ENCODE measurements at places on chromosomes 7 and 10. TPM values are rescaled to one million over a fixed set of nuclear protein-coding genes. Genes with fewer than 3 reads are reported as not detected.

DNA sequence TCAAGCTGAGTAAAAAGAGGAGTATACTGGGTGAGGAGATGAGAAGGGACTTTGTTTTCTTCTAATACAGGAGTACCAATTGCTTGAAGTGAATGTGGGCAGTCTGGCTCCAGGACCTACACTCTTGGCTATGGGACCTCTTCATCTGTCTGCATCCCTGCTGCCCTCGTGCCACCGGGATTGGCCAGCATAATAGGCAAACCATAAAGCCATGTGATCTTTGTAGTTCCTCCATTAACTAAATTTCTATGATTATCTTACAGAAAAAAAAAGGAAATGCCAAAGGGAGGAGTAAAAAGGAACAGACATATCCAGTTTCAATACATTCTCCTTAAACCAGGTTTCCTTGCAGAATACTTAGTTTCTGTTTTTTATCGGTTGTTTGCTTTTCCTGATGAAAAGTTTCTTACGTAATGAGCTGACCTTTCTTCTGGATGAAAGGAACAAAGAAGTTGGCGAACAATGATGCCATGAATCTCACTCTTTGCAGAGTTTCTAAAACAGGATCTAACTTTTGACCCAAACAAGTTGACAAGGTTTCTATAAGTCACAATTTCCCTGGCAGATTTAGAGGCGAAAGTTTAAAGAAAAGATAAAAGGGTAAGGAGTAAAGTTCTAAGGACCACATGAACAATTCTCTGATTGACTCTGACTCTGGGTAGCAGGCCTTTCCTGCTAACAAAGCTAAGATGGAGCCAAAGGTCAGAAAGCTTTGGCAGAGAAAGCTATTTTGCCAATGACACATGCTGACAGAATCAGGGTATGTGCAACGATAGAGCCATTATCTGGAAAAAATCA is 54.1 kb downstream of the LAMB1 start:
- no peak for DNase-seq

DNA sequence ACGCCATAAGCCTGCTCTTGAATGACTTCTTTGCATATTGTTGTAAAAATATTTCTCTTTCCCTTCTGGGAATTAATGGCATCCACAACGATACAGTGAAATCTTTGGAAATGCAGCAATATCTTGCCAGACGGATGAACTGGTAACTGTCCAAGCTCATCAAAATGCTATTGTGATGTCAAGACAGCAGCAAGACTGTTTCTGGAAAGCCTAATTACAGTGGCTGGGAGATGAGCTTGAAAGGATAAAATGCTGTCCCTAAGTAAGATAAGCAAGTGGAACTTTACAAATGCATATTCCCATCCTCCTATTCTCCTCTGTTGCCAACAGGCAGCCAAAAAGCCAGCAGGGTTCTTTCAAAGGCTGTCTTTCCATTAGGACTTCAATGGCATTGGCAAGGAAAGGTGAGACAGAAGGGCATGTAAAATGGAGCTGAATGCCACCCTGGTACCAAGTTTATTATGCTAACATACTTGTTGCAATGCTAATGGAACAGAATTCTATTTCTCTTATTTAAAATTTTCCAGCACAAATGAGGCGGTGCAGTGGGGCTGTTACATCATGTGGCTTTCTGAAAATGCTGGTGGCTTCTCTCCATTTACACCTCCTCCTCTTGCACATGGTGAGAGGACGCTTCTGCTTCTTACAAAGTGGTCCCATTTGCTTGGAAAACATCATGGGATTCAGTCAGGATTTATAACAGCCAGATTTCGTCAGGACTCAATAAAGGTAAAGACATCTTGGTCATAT is 178.3 kb upstream of the PTER start:
- no peak for DNase-seq

- DNase-seq, result no peak
These were observed 220.5 kb downstream of the CDK14 start for GRCh38 chr7:90816511-90817142.

DNA sequence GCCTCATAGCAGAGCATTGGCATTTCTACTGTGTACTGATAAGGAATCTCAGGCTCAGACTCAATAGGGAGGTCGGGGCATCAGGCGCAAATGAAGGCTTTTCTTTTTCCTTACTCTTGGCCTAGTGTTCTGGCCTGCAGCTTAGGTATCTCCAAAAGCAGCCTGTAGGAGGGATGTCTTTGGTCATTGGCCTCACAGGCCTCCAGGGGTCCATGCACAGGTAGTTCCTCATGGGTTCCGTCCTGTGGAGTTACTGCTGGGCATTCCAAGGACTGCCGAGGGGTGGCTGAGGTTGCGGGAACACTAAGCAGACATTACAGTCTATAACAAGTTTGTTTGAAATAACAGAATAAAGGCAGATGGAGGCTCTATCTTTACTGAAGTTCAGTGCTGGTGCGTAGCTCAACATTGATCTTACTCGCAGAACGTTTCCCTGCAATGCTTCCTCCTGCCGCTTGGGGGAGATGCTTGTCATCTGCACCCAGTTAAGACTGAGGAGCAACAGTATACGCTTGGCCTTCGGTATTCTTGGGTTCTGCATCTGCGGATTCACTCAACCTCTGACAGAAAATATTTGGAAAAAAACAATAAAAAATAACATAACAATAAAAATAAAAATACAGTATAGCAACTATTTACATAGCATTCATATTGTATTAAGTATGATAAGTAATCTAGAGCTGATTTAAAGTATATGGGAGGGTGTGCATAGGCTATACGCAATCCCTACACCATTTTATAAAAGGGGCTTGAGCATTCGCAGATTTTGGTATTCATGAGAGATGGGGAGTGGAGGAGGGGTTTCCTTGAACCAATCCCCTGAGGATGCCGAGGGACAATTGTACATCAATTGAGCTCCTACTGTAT is 58.9 kb downstream of the SH2D4B start:
- DNase-seq, result no peak

- no peak for DNase-seq
These were observed 617.9 kb upstream of the MKI67 start for GRCh38 chr10:128744092-128744491.

- no peak for DNase-seq
These were observed 37.0 kb downstream of the RPA3 start for GRCh38 chr7:7681191-7681935.

The SEMA3A gene
- total RNA-seq, result 4.3 TPM

The CREB5 gene
- total RNA-seq, result 27.9 TPM

The INSYN2A gene
- 0.48 TPM for total RNA-seq

The MALSU1 gene
- 70.6 TPM for total RNA-seq

The TMEM72 gene
- not detected for total RNA-seq

The ADAMTS14 gene
- 0.47 TPM for total RNA-seq

All from omental fat pad (tissue), 4 donors.